ENCODE measurements at places on chromosomes 2 and 18. TPM values are rescaled to one million over a fixed set of nuclear protein-coding genes. Genes with fewer than 3 reads are reported as not detected.
A peak's percentile ranks its signal among the peaks of the same experiment; 100 is the strongest.

Gene LIMS2
- not detected for total RNA-seq

Gene TIA1
- total RNA-seq = 75.7 TPM

Gene CDH19
- not detected for total RNA-seq

Gene HAAO
- not detected for total RNA-seq

Gene CAB39
- 91.7 TPM for total RNA-seq

Gene ACKR3
- 0.29 TPM for total RNA-seq

Gene TTC21B
- total RNA-seq = 9.8 TPM

Gene AMER3
- not detected for total RNA-seq

Gene SLC16A14
- 0.56 TPM for total RNA-seq

Gene NOL4
- total RNA-seq = not detected

Gene EGR4
- total RNA-seq = 0.22 TPM

Gene VWA3B
- total RNA-seq = not detected

Gene LBX2
- not detected for total RNA-seq

Gene ZSWIM2
- total RNA-seq = not detected

Gene BOK
- 15.5 TPM for total RNA-seq

Gene NR4A2
- 2.6 TPM for total RNA-seq

Gene DYNAP
- total RNA-seq = 0.59 TPM

Gene NLRC4
- 0.27 TPM for total RNA-seq

GRCh38 chr2:162062559-162062958, 11.5 kb downstream of the DPP4 start:
- H3K4me3 ChIP-seq = no peak overlapping the region
- DNase-seq = no peak
- H3K27me3 ChIP-seq = no peaks in the 10 kb centered on the region
- H3K36me3 ChIP-seq = no peaks in the 10 kb centered on the region
- no peak overlapping the region for H3K27ac ChIP-seq

- no peaks in the 10 kb centered on the region for H3K36me3 ChIP-seq
- H3K4me3 ChIP-seq = no peak overlapping the region
- H3K27ac ChIP-seq = no peak overlapping the region
- H3K27me3 ChIP-seq = peaks cover 52% of the 10 kb centered on the region
Measured at GRCh38 chr2:141598982-141599381, 531.8 kb downstream of the LRP1B start.

DNA sequence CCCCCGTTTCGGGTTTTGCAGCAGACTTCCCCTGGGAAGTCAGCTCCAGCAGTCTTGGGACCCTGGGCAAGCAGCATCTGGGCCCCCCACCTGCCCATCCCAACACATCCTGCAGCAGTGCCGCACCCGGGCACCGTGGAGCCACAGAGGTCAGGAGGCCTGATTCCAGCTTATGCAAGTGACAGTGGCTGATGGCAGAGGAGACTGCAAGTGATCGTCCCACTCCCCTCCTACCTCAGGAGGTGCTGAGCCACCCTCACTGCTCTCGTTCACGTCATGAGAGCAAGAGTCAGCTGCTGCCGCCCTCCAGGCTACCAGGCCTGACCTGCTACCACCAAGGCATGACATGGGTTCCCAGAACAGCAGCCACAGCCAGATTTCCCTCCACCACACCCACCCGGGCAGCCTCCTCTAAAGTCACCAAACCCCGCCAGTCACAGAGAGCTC, 18.2 kb downstream of the COX7A2L start:
- peaks cover 17% of the 10 kb centered on the region for H3K4me1 ChIP-seq
- no peak overlapping the region for H3K4me3 ChIP-seq
- H3K27ac ChIP-seq = peak overlapping the region; percentile 77
- H3K27me3 ChIP-seq = no peaks in the 10 kb centered on the region
- H3K36me3 ChIP-seq = peaks cover 68% of the 10 kb centered on the region
- DNase-seq = no peak

- peaks cover 12% of the 10 kb centered on the region for H3K36me3 ChIP-seq
- no peaks in the 10 kb centered on the region for H3K27me3 ChIP-seq
- H3K27ac ChIP-seq = peak overlapping the region; percentile 90
- peaks cover 64% of the 10 kb centered on the region for H3K4me1 ChIP-seq
- DNase-seq = no peak
Measured at GRCh38 chr2:28271231-28271918, 121.3 kb upstream of the FOSL2 start.

- H3K27ac ChIP-seq = no peak overlapping the region
- H3K4me3 ChIP-seq = no peak overlapping the region
- no peaks in the 10 kb centered on the region for H3K36me3 ChIP-seq
- peaks cover 14% of the 10 kb centered on the region for H3K4me1 ChIP-seq
Measured at GRCh38 chr2:153405196-153405595, 73.4 kb downstream of the RPRM start.

- H3K27ac ChIP-seq = no peak overlapping the region
- H3K27me3 ChIP-seq = no peaks in the 10 kb centered on the region
- no peaks in the 10 kb centered on the region for H3K36me3 ChIP-seq
- no peak overlapping the region for H3K4me3 ChIP-seq
- no peak for DNase-seq
Measured at GRCh38 chr2:22697054-22697788, 687.8 kb upstream of the KLHL29 start.

GRCh38 chr18:7616661-7617060, 49.5 kb downstream of the PTPRM start:
- H3K36me3 ChIP-seq = peaks cover 4% of the 10 kb centered on the region
- no peak overlapping the region for H3K4me3 ChIP-seq

GRCh38 chr2:240142256-240142775, 1.9 kb upstream of the OTOS start:
- H3K27me3 ChIP-seq = peaks cover 24% of the 10 kb centered on the region
- peak overlapping the region; percentile 10 for H3K27ac ChIP-seq
- H3K4me1 ChIP-seq = peaks cover 6% of the 10 kb centered on the region

GRCh38 chr2:226715347-226715990, 84.2 kb downstream of the IRS1 start:
- no peak for DNase-seq
- H3K27me3 ChIP-seq = no peaks in the 10 kb centered on the region
- H3K27ac ChIP-seq = no peak overlapping the region
- no peaks in the 10 kb centered on the region for H3K36me3 ChIP-seq

DNA sequence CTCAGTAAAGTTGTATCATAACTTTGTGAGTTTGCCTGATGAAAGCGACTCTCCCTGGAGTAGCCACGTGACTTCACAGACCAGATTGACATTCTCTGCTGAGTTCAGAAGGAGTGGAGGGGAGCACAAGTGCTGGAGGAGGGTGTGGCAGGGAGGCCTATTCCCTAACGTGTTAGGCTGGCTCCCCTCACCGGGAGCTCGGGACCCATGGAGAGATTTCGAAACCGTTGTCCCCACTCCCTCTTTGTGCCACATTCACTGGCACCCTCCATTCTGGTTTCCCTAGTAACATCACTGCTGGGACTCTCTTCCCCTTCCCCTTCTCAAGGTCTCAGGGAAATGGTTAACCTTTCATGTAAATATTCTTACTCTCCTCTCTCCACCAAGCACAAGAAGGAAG, 279.9 kb downstream of the ALPK2 start:
- H3K27me3 ChIP-seq = no peaks in the 10 kb centered on the region
- DNase-seq = no peak
- H3K4me1 ChIP-seq = no peaks in the 10 kb centered on the region
- no peak overlapping the region for H3K4me3 ChIP-seq
- H3K36me3 ChIP-seq = peaks cover 73% of the 10 kb centered on the region

- H3K27me3 ChIP-seq = no peaks in the 10 kb centered on the region
- H3K4me1 ChIP-seq = peaks cover 14% of the 10 kb centered on the region
- H3K27ac ChIP-seq = peak overlapping the region; percentile 89
- DNase-seq = peak; percentile 77
Measured at GRCh38 chr2:187586011-187586641, 31.9 kb upstream of the TFPI start.

GRCh38 chr2:226123300-226123699, 676.3 kb downstream of the IRS1 start:
- H3K4me1 ChIP-seq = peaks cover 24% of the 10 kb centered on the region
- H3K4me3 ChIP-seq = no peak overlapping the region
- no peaks in the 10 kb centered on the region for H3K36me3 ChIP-seq
- H3K27ac ChIP-seq = no peak overlapping the region
- no peak for DNase-seq
- H3K27me3 ChIP-seq = no peaks in the 10 kb centered on the region

- H3K4me1 ChIP-seq = no peaks in the 10 kb centered on the region
- H3K4me3 ChIP-seq = no peak overlapping the region
- DNase-seq = no peak
Measured at GRCh38 chr2:82055846-82056245, 1751.3 kb upstream of the LRRTM1 start.

- H3K36me3 ChIP-seq = no peaks in the 10 kb centered on the region
- no peaks in the 10 kb centered on the region for H3K27me3 ChIP-seq
- DNase-seq = no peak
- no peaks in the 10 kb centered on the region for H3K4me1 ChIP-seq
Measured at GRCh38 chr2:108010912-108011591, 24.7 kb downstream of the SLC5A7 start.

GRCh38 chr2:943821-944220, 6.8 kb upstream of the SNTG2 start:
- peaks cover 6% of the 10 kb centered on the region for H3K36me3 ChIP-seq
- H3K4me3 ChIP-seq = no peak overlapping the region
- H3K27ac ChIP-seq = no peak overlapping the region
- DNase-seq = no peak

DNA sequence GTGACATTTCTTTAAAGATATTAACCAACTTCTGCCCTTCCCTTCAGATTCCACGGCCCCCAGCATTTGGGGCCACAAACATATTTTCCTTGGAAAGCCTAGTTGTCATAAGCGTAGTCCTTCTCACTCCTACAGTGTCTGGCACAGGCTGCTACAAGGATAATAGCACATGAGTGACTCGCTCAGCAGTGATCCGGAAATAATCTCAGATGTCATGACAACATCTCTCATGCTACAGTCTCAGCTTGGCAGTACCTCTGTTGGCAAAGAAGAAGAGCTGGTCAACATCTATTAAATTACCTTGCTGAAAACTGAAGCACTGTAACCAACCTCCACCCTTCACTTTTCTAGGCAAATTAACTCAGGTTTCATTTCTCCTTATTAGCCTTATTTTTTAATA, 351.7 kb downstream of the RAD51AP2 start:
- H3K27ac ChIP-seq = no peak overlapping the region
- DNase-seq = peak; percentile 41
- no peaks in the 10 kb centered on the region for H3K27me3 ChIP-seq

DNA sequence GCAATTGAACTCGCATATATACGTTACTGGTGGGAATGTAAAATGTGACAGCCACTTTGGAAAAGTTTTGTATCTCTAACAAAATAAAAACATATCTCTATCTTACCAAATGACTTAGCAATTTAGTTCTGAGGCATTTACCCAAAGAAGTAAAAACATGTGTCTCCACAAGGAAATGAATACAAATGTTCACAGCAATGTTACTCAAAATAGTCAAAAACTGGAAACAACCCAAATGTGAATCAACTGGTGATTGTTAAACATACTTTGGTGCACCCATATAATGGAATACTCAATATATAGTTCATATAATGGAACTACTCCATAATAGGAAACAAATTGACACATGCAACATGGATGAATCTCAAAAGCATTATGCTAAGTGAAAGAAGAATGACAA, 70.4 kb upstream of the DNER start:
- no peak overlapping the region for H3K27ac ChIP-seq
- H3K27me3 ChIP-seq = no peaks in the 10 kb centered on the region
- H3K4me1 ChIP-seq = peaks cover 6% of the 10 kb centered on the region
- H3K36me3 ChIP-seq = peaks cover 80% of the 10 kb centered on the region

DNA sequence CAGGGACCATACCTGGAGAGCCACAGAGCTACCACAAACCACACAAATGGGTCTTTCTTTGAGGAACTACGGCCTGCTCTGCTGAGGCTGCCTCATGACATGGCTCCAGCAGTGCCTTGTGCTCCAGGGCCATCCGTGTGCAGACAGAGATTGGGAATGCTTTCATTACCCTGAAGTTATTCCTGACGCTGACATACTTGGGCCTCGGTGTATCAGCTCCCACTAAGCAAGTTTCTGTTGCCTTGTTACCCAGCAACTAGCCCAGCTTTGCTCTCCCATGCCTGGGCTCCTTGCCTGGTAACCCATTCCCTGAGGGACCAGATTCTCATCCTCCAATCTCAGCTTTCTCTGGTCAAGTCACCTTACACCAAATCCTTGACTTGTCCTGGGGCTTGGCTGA, 80.3 kb upstream of the FZD7 start:
- no peak overlapping the region for H3K27ac ChIP-seq
- H3K4me1 ChIP-seq = peaks cover 6% of the 10 kb centered on the region
- H3K36me3 ChIP-seq = no peaks in the 10 kb centered on the region
- no peak overlapping the region for H3K4me3 ChIP-seq

DNA sequence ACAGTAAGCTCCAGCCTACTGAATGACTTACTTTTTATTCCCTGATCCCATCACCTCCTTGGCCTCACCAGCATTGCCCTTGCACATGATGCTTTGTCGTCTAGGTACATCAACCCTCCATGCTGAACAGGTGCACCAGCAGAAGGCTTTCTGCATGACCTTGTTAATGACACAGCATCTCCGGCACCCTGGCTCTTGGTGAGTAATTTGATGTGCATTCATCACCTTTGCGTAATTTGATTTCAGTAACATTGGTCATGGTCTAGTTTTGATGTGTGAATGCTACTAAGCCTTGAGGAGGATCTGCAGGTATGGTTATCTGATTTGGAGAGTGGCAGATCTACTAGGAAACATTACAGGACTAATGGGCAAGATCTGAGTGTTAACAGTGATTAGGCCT, 103.6 kb downstream of the STK39 start:
- no peaks in the 10 kb centered on the region for H3K27me3 ChIP-seq
- H3K27ac ChIP-seq = no peak overlapping the region
- no peaks in the 10 kb centered on the region for H3K36me3 ChIP-seq
- no peaks in the 10 kb centered on the region for H3K4me1 ChIP-seq

DNA sequence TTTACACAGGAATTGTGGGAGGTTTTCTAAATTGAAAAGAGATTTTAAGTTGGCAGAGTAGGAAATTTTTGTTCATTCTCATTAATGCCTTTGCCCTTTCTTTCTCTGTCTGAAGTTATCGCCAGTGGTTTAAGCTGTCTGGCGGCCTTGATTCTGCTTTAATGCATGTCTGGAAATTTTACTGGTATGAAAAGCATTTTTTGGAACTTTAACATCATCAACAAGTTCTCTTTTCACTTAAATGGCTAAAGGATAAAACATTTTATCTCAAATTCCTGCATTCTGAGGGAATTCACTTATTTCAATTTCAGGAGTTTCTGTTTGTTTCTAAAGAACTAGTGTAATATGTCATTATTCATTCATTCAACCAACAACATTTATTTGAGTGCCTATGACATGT, 233.9 kb upstream of the FOSL2 start:
- H3K4me3 ChIP-seq = no peak overlapping the region
- no peak for DNase-seq
- no peak overlapping the region for H3K27ac ChIP-seq
- H3K36me3 ChIP-seq = peaks cover 17% of the 10 kb centered on the region
- H3K4me1 ChIP-seq = peaks cover 29% of the 10 kb centered on the region
- no peaks in the 10 kb centered on the region for H3K27me3 ChIP-seq

DNA sequence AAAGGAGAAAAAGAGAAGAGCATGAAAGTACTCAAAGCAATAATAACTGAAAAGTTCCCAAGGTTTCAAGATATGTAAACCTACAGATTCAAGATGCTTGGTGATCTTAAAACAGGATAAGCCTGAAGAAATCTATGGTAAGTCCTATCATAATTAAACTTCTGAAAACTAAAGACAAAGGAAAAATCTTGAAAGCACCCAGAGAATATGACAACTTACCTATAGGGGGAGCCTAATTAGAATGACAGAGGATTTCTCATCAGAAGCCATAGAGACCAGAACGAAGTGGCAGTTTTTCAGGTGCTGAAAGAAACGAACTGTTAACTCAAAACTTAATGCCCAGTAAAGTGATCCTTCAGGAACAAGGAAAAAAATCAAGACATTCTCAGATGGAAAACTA, 59.7 kb downstream of the XDH start:
- peak; percentile 52 for DNase-seq
- H3K27ac ChIP-seq = peak overlapping the region; percentile 87
- peaks cover 16% of the 10 kb centered on the region for H3K36me3 ChIP-seq

GRCh38 chr2:101524806-101525430, 50.0 kb upstream of the RFX8 start:
- no peaks in the 10 kb centered on the region for H3K36me3 ChIP-seq
- peak; percentile 35 for DNase-seq
- H3K4me3 ChIP-seq = no peak overlapping the region

Data from MCF 10A (cell line).